GM19239 (cell line): ENCODE measurements at places on chromosomes 6 and 20.

DNA sequence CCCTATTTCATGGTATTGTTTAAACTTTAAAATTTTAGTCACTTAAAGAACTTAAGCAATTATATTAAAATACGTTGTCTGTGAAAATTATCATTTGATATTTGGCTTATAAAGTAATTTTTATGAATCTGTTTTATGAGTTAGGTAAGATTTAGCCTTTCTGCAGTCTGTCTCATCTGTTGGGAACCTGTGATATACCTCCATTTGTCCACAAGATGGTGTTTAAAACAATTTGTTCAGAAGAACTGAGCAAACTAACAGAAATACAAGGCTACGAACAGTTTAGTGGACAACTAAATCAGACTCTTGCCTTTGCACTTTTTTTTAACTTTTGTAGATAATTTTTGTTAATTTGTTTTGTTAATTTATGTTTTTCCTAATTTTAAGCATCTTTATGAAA is 92.4 kb downstream of the COL9A1 start:
- DNase-seq, result no peak

DNA sequence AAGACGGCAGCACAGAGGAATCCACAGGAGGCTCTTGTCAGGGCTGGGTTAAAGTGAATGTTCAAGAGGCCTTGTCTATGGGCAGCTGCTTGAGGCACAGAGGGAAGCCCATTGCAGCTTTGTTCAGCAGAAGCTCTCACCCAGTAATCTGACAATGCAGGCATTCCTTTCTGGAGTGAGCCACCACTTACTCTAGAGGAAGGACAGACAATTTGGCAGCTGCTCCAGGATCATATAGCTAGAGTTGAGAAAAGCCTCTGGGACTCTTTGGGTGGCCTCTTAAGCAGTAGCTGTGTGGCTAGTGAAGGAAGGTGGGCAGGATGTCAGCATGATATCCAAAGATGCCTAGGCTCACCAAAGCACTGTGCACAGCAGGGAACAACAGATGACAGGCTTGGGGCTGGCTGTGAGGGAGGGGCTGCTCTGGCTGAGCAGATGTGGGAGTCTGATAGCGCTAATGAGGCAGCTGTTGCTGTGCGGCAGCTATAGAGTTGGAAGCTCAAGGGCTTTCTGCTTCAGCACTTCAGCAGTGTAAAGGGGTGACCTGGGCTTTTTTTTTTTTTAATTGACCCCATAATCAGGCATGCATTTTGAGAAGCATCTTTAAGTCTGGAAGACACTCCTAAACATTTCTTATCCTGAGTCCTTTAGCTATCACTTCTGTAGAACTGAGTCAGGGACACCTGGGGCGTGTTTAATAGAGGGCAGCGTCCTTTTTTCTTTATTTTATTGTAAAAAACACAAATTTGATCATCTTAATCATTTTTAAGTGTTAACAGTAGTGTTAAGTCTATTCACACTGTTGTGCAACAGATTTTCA is 27.2 kb downstream of the CMTR1 start:
- DNase-seq, result no peak

- no peak for DNase-seq
Measured at GRCh38 chr6:106048336-106048735, 37.8 kb upstream of the PRDM1 start.

DNA sequence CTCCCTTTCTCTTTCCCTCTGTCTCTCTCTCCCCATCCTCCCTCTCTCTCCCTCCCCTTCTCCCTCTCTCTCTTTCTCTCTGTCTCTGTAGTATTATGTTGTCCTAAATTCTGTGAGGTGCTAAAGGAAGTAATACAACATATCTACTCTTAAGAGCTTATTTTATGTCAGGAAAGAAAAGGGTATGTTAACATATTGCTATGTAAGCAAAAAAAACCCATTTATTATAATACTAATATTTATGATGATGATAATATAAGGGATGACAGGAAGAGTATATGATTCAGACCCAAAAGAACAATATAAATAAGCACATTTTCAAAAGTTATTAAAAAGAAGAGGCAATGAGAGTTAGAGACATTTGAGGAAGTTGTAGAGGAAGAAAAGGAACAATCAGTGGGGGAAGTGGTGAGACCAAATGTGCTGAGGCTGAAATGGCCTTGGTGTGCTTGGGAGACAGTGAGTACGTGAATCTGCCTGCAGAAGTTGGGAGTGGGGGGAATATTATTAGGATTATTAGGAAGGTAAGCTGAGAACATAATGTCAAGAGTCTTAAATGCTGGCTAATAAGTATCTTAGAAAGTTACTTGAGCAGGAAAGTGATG is 303.6 kb upstream of the FERMT1 start:
- no peak for DNase-seq

DNA sequence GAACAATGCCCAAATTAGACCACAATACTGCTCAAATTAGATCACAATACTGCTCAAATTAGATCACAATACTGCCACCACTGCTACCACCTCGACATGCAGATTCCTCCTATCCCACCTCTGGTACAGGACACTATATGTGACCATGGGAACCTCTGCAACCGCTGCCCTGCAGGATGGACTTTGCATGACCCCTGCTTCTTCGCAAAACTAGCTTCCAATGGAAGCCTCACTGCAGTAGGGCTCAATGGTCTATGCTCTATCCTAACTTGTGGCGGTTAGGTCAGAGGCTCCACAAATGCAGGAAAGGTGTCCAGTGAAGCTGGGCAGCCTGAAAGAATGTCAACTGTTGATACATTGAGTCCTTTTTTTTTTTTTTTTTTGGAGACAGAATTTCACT is 7.8 kb upstream of the TXNDC5 start:
- no peak for DNase-seq

GRCh38 chr6:25392372-25392771 is 113.2 kb downstream of the CARMIL1 start:
- DNase-seq, result no peak

GRCh38 chr20:53735536-53736050 is 142.0 kb upstream of the ZNF217 start:
- no peak for DNase-seq

- DNase-seq, result no peak
Measured at GRCh38 chr6:139722530-139722929, 348.1 kb upstream of the CITED2 start.

GRCh38 chr6:125191916-125192609 is 38.5 kb downstream of the TPD52L1 start:
- peak; percentile 40 for DNase-seq

DNA sequence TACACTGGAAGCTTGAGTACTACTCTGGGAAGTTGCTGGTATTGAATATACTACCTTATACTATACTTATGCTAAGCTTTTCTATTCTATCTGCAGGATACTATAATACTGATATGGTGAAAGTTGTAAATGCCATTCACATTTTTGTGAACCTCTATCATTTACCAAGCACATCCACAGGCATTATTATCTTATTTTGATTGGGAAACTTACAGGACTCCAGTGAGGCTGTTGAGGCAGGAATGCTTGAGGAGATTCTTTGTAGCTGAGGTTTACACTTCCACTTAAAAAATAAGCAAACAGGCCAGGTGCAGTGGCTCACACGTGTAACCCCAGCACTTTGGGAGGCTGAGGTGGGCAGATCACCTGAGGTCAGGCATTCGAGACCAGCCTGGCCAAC is 442.9 kb downstream of the QKI start:
- DNase-seq, result no peak

- DNase-seq, result no peak
Measured at GRCh38 chr6:2215342-2215741, 30.1 kb downstream of the GMDS start.

DNA sequence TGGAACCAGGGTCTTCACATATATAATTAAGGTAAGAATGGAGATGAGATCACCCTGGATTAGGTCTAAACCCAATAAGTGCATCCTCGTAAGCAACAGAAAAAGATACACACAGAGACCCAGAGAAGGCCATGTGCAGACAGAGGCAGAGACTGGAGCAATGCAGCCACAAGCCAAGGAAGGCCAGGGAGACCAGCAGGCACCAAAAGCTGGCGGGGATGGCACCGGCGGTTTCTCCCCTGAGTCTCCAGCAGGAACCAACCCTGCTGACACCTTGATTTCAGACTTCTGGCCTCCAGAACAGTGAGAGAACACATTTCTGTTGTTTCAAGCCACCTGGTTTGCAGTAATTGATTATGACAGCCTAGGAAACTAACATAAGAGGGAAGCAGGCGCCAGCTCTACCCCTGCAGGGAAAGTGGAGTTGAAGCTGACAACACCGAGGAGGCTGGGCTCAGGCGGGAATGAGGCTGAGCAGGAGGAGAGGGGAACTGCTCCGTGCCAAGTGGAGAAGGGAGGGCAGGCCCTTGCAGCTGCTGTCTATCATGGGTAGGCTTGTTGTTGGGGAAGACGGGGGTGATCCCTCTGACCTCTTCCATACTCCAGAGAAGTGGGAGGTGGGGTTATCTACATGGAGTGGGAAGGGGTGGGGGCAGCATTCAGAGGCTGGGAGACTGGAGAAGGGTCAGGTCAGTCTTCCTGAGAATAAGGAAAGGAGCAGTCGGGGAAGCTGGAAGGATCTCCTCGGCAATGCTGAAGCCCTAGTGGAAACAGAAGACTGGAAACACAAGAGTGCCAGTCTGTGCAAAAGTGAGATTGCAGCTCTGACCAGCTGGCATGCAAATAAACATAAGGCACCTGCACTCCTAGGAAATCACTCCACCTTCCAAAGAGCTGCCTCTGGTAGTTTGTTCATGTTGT is 72.7 kb downstream of the NFATC2 start:
- no peak for DNase-seq

DNA sequence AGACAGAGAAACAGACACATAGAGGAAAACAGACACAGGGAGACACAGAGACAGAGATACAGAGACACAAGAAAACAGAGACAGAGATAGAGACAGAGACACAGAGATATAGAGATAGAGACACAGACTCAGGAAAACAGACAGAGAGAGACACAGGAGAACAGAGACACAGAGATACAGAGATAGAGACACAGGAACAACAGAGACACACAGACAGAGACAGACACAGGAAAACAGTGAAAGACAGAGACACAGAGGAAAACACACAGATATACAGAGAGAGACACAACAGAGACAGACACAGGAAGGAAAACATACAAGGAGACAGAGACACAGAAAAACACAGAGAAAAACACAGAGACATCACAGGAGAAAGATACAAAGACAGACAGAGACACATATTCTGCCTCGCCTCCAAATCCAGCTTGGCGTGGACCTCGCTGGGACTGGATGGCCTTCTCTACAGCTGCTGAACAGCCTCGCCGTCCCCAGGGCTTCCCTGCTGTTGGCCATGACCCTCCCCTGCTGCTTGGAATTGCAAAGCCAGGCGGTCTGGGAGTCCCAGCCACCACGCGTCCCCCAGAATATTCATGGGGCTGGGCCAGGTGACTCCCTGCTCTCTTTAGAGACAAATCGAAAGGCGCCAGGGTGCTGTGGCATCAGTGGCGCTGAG is 36.8 kb downstream of the NTSR1 start:
- DNase-seq, result no peak

DNA sequence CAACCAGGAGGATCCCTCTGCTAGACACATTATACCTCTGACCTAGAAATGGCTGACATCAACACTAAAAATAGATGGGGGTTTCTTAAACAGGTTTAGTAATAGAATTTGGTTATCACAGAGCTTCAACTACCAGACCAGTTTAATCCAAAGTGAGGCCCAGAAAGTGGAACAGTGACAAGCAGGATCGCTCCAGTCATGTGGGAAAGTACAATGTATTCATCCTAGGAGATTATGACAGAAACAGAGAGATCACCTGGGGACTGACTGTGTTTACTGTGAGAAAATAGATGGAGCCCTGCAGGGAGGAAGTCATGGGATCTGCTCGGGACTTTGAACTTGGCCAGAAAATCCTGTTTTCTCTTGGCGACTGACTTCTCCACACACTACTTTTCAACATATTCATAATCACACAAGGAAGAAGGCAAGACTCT is 238.7 kb upstream of the SOX4 start:
- DNase-seq, result no peak

DNA sequence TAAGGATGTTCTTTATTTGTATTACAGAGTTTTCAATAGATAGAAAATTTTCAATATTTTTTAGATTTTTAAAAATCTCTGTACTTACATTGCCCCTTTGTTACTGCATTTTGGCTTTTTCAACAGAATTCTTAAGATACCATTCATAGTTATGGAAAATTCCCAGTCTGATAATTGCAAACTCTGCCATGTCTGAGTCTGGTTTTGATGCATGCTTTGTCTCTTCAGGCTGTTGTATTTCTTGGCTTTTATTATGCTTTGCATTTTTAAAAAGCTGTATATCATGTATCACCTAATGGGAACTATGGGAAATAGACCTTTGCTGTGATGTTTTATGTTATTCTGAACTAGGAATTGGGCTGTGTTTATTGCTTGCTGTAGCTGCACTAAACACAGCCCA is 898.9 kb upstream of the ADGRB3 start:
- DNase-seq, result no peak

- no peak for DNase-seq
Measured at GRCh38 chr6:38364127-38364526, 275.6 kb downstream of the BTBD9 start.

DNA sequence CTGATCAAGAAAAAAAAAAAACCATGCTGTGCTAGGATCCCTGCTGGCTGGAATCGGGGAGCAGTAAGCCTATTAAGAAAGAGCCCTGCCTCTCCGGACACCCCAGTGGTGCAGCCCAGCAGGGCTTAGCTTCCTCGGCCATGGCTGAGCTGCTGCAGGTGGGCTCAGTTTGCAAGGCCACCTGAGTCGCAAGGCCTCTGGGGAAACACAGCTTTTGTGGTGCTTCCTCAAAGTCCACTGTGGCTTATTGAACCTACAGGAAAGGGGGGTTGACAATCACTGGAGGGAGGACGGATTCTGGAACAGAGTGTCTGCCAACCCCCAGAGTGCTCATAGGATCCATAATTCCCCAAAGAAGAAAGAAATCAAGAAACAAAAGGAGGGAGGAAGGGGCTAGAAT is 240.8 kb downstream of the SMOC2 start:
- no peak for DNase-seq

GRCh38 chr20:13397300-13397724 is 176.2 kb downstream of the ISM1 start:
- DNase-seq, result no peak

- no peak for DNase-seq
Measured at GRCh38 chr20:3166338-3166912, 6.8 kb upstream of the FASTKD5 start.

DNA sequence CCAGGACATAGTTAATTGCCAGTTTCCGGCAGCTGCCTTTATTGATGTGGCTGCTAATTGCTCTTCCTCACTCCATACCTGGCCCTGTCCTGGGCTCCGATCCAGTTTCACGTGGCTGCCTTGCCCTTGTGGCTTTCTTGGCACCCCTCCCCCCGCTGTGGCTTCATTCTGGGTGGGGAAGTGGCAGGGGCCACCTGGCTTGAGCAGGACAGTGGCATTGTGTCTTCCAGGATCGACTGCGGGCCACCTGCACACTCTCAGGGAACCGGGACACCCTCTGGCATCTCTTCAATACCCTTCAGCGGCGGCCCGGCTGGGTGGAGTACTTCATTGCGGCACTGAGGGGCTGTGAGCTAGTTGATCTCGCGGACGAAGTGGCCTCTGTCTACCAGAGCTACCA is 10.8 kb downstream of the MAVS start:
- DNase-seq, result no peak

GRCh38 chr6:26568601-26569432 is 27.9 kb upstream of the ABT1 start:
- no peak for DNase-seq

- no peak for DNase-seq
Measured at GRCh38 chr20:59749301-59749700, 145.0 kb downstream of the PHACTR3 start.
